ENCODE measurements at places on chromosomes 2 and 18. TPM values are rescaled to one million over a fixed set of nuclear protein-coding genes. Genes with fewer than 3 reads are reported as not detected.

B4GALT6 gene
- total RNA-seq: 2.7 TPM

GKN1 gene
- not detected for total RNA-seq

SULT6B1 gene
- total RNA-seq: not detected

STARD6 gene
- not detected for total RNA-seq

LRRTM4 gene
- total RNA-seq: not detected

IL1RN gene
- 8.6 TPM for total RNA-seq

CXCR1 gene
- total RNA-seq: not detected

PSMG2 gene
- 87.6 TPM for total RNA-seq

IL37 gene
- total RNA-seq: not detected

POTEI gene
- not detected for total RNA-seq

PREPL gene
- 31.9 TPM for total RNA-seq

IL1R1 gene
- total RNA-seq: 159 TPM

SNED1 gene
- 40.3 TPM for total RNA-seq

PJVK gene
- 6.4 TPM for total RNA-seq

CLEC4F gene
- total RNA-seq: not detected

TMEM185B gene
- total RNA-seq: 24.9 TPM

LAPTM4A gene
- 253 TPM for total RNA-seq

ABCB11 gene
- 14.1 TPM for total RNA-seq

DSG4 gene
- not detected for total RNA-seq

TCF7L1 gene
- 7.0 TPM for total RNA-seq

CSRNP3 gene
- 2.4 TPM for total RNA-seq

STAMBP gene
- 26.2 TPM for total RNA-seq

EHBP1 gene
- 145 TPM for total RNA-seq
